Glutamatergic neuron (in vitro differentiated cells): ENCODE measurements at places on chromosomes 13 and 19. TPM values are rescaled to one million over a fixed set of nuclear protein-coding genes. Genes with fewer than 3 reads are reported as not detected.

- DNase-seq: peak; percentile 90
These were observed 110.5 kb downstream of the KCNRG start for GRCh38 chr13:50125554-50126262.

DNA sequence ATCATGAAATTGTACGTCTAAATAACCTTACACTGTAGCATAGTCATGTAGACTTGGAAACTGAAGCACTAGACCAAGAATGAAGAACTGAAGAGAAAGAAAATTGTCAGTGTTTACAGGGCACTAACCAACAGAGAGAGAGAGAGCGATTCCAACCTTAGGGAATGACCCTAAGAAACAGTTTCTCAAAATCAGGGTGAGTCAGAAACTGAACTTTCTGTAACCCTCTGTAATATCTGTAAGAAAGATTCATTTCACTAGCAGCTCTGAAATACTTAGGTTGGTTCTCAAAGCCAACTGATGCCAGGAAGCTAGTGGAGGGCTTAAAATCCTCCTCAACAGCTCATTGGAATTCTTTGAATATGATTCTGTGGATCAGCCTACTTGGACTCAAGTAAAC lies 936.9 kb downstream of the EFNB2 start:
- no peak for DNase-seq

DNA sequence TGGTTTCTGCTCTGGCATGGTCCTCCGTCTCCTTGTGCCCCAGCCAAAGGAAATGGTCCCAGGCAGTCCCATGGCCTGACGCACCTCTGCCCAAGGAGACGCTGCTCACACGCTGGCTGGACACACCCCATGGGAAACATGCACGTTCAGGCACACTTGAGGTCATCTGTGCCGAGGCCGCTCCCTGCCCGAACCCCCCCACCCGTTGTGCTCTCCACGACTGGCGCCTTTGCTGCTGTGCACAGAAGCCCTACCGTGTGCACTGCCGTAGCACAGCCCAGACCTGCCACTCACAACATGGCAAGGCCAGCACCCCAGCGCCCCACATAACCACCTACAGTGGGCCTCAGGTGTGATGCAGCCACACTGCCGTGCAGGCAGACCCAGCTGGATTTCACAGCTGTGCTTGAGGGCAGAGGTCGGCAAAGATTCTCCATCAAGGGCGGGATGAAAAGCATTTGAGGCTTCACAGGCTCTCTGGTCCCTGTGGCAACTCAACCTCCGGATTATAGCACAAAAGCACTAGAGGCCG lies 65.7 kb downstream of the SPACA7 start:
- no peak for DNase-seq

GRCh38 chr13:32902029-32902780 lies 114.0 kb upstream of the KL start:
- no peak for DNase-seq

DNA sequence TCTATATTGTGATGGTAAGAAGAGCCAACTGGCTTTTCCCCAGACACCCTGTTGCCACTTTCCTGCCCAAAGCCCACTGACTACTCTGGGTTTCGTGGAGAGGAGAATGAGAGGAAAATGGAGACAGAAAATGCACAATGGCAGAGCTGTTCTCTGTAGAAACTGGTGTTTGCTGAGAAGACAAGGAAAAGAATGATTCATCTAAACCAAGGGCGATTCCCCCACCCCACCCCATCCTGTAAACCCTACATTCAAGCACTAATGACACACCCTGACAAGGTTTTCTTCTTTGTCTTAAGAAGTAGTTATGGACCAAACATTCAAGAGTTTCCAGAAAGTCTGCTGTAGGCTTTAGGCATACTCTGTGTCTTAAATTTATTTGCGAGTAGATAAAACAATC lies 68.8 kb downstream of the DOCK9 start:
- DNase-seq: no peak

DNA sequence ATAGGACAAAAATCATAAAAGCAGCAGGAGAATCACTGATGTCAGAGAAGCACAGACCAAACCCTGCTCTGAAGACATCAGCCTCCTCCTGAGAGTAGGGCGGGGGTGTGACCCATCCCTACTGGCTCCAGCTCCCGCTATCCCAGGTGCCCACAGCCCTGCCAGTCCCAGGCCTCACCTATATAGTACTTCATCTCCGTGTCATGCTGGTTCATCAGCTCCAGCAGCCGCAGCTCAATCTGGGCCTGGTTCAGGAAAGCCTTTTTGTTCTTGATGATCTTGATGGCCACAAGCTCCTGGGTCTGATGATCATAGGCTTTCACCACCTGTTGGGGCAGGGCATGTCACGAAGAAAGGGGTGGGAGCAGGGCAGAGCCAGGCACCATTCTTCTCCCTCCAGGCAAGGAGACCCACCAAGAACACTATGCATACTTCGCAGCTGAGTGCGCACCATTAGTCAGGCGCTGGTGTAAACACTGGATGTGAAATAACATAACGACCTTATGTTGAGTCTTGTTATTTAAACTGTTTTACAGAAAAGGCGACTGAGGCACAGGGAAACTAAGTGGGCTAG lies 4.2 kb downstream of the DYRK1B start:
- DNase-seq: no peak

DNA sequence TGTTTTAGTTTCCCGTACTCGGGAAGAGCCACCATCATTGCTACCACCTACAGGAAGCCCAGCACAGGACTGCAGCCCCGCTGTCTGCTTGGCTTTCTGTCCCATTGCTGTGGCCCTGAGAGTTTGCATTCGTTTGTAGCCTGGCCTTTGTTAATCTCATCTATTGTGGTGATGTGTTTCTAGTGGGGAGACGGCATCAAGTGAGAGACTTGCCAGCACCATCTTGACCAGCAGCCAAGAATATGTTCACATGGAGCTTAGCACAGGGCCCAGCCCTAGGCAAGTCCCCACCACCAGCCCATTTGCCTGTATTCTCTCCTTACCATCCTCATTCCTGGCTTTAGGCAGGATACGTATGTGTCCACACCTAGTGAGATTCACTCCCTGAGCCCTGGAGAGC lies 17.3 kb upstream of the OVOL3 start:
- no peak for DNase-seq

GRCh38 chr19:6212403-6213265 lies 67.1 kb downstream of the MLLT1 start:
- no peak for DNase-seq

DNA sequence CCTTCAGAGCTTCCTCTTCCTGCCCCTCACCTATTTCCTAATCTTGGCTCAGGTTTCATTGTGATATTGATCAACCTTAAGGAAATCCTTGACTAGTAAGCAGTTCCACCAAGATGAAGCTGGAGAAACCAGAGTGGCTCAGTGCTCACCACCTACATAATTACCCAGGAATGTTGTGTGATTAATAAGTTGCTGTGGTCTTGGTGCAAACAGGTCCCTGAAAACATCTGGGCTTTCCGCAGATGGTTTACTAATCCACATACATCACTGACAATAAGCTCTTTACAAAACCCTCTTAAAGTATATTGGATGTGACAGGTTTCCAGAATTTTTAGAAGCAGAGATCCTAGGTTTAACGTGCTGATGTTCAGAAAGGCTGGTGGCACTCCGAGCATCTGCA lies 8.6 kb upstream of the SERP2 start:
- no peak for DNase-seq

DNA sequence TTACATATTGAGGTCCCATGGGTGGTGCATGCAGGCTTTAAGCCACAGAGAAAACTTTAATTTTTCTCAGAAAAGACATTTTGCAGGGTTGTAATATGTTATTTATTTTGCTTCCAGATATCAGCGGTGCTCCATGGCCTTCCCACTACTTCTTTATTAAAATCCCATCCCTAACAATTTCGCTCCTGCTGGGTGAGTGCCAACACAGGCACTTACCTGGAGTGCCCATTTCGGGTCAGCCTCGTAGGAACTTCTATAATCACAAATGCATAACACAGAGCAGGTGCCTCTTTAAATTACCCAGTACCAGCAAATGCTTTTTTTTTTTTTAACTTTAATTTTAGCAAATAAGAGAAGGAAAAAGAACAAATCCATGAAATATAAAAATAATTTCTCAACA lies 86.4 kb downstream of the EFNB2 start:
- no peak for DNase-seq

DNA sequence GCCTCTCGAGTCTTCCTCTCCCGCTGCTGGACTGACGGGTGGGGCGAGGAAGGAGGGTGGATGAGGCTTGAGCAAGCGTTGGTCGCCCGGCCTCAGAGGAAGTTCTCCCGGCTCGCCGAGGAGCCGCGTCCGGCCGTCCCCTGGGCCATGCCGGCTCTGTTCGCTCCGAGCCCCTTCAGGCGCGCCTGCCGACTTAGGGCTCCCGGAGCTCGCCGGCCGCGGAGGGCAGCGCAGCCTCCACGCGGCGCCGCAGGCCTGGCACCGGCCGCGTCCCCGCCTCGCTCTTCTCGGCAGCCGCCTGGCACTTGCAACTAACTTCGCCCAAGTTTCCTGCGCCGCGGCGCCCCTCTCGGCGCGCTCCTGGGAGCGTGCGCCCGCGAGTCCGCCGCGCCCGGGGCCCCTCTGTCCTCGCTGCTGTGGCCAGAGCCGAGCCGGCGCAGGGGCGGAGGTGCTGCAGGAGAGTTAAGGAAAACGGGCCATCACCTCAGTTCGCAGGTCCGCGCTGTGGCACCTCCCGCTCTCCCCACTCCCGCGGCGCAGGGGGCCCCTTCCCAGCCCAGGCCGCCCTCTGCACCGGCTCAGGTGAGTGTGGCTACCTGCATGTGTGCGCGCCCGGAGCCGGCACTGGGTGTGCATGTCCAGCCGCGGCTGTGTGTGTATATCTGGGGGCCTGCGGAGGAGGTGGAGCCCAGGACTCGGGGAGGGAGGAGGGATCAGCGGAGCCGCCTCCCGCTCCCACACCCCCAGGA lies 641 bp upstream of the SOX21 start:
- peak; percentile 58 for DNase-seq

- no peak for DNase-seq
These were observed 701 bp downstream of the ZNF552 start for GRCh38 chr19:57813919-57814504.

- DNase-seq: no peak
These were observed 6.1 kb downstream of the SBNO2 start for GRCh38 chr19:1167687-1168571.

- DNase-seq: peak; percentile 72
These were observed 7.3 kb downstream of the RPS16 start for GRCh38 chr19:39428283-39429112.

DNA sequence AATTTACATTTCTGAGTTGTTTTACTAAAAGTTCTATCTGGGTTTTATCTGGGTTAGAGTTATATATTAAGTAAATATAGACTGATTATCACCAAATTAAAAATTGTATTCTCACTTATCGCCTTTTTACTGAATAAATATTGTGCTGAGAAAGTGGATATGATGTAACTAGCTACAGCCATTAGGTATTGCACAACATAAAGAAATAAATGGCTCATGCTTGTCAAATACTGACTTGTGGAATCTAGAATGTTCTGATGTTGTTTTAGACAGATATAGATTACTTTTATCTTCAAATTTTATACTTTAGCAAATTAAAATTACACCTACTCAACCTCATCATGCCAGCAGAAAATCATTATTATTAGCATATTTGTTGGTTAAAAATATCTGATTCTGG lies 1277.1 kb upstream of the MIR17HG start:
- DNase-seq: no peak

DNA sequence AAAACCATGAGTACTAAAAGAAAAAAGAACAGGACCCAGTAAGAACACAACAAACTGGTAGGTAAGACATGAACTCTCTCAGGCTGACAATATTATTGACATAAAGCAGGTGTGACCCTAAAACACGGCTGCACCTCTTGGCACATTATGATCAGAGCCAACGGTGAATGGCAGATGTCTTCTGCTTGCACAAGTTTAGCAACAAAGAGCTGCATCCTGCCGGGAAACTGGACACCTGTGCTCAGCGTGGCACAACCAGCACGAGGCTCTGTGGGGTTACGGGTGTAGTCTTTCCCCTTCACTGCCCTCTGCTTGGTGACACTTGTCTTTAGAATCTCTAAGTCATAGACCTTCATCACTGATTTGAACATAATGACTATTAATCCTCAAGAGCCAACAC lies 97.9 kb downstream of the DOCK9 start:
- DNase-seq: no peak

DNA sequence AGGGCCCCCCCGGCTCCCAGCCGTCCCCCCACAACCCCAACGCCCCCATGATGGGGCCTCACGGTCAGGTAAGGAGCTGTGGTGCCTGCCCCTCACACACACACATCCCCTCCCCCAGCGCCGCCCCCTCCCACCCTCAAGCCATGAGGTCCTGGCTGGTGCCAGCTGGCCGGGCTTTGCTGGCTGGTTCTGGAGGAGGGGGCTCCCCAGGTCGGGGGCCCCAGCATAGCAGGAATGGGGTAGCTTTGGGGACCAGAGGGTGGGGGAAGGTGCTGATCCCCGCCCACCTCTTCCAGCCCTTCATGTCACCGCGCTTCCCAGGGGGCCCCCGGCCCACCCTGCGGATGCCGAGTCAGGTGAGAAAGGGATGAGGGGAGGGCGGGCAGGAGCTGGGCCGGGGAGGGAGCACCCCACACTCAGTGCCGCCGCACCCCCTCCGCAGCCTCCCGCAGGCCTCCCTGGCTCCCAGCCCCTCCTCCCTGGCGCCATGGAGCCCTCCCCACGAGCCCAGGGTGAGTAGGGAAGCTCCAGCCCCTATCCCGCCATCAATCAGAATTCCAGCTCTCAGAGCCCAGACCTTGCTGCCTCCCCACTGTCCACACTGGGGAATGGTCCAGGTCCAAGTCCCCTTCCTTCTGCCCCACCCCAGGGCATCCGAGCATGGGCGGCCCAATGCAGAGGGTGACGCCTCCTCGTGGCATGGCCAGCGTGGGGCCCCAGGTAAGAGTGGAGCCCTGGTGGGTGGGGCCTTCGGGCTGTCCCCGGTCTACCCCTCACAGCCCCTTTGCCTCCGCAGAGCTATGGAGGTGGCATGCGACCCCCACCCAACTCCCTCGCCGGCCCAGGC lies 6.4 kb downstream of the ISYNA1 start:
- peak; percentile 32 for DNase-seq

- no peak for DNase-seq
These were observed 39.2 kb upstream of the FGF14 start for GRCh38 chr13:102441085-102441484.

DNA sequence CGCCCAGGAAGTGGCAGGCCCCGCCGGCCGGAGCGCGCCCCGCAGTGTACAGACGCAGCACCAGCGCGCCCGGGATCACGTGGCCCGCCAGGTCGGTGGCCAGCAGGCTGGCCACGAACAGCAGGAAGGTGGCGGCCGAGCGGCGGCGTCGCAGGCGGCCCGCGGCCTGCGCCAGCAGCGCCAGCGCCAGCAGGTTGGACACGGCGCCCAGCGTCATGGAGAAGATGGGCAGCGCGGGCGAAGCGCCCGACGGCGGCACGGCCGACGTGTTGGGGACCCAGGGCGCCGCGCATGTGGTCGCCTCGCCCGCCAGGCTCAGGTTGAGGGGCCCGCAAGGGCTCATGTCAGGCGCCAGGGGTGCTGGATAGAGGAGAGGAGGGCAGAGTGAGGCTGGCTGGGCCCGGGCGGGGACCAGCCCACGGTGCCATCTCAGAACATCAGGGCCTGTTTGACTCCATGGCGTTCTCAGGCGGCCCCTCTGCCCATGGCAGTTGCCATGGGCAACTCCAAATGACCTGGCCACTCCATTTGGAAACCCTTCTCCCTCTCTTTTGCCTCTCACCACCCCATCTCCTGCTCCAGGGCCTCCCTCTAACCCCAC lies 1.1 kb downstream of the PTGER1 start:
- DNase-seq: peak; percentile 61

The PINLYP gene
- total RNA-seq: 0.96 TPM

The RTBDN gene
- total RNA-seq: 4.8 TPM

The UBE2S gene
- total RNA-seq: 235 TPM

The SHC2 gene
- 343 TPM for total RNA-seq

The IZUMO4 gene
- total RNA-seq: 10.6 TPM

The ICAM5 gene
- total RNA-seq: 3.6 TPM

The DMPK gene
- 107 TPM for total RNA-seq

The TTC9B gene
- total RNA-seq: 19.5 TPM

The EDDM13 gene
- total RNA-seq: not detected

The ZNF610 gene
- total RNA-seq: 11.6 TPM

The AZU1 gene
- total RNA-seq: 2.2 TPM

The LRRC63 gene
- not detected for total RNA-seq
